Muscle of arm (tissue), 14 donors: ENCODE measurements at places on chromosomes 6 and 20.

DNA sequence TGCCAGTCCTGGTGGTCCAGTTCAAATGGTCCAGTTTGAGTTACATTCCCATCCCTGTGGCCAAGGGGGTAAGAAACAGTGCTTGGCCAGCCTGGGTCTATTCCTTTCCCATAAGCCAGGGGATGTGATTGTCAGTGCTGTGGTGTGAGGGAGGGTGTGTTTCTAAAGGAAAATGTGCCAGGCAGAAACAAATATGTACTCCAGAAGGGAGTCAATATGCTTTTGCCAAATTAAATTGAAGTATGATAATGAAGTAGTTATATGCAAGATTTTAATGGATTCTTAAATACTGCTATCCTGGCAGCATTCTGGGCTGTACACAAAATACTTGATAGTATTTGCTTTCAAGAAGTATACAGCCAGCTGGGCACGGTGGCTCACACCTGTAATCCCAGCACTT lies 16.6 kb upstream of the PAQR8 start:
- no peak for DNase-seq

DNA sequence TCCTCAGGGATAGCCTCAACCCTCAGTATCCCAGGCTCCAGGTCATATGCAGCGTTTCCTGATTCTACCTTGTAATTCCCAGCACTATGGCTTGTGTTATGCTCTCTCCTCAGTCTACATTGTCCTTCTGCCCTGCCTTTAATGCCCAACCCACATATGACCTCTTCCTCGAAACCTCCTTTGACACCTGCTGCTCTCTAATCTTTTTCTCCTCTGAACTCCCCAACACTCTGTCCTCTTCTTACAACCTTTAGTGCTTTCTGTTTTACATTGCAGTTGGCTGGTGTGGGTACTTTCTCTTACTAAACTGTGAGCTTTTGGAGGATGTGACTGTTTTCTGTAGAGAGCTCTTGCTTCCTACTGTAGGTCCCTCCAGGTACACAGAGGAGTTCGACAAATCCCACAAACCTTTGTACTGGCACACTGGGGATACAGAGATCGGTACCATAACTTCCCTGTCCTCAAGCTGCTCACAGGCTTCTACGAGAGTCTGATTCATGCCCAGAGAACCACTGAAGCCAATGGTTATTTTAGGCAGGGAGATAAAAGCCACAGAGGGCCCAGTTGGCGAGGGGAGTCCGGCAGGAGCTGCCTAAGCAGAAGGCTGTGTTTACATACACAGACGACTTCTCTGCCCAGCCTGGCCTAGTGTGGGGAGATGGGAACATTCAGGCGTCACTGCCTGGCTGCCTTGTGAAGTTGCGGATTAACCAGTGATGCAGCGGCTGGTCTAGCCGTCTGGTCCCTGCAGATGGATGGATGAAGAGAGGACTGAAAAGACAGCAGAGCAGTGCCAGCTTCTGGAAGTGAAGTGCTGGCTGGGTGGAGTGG lies 8.4 kb upstream of the EPB41L1 start:
- DNase-seq: no peak

DNA sequence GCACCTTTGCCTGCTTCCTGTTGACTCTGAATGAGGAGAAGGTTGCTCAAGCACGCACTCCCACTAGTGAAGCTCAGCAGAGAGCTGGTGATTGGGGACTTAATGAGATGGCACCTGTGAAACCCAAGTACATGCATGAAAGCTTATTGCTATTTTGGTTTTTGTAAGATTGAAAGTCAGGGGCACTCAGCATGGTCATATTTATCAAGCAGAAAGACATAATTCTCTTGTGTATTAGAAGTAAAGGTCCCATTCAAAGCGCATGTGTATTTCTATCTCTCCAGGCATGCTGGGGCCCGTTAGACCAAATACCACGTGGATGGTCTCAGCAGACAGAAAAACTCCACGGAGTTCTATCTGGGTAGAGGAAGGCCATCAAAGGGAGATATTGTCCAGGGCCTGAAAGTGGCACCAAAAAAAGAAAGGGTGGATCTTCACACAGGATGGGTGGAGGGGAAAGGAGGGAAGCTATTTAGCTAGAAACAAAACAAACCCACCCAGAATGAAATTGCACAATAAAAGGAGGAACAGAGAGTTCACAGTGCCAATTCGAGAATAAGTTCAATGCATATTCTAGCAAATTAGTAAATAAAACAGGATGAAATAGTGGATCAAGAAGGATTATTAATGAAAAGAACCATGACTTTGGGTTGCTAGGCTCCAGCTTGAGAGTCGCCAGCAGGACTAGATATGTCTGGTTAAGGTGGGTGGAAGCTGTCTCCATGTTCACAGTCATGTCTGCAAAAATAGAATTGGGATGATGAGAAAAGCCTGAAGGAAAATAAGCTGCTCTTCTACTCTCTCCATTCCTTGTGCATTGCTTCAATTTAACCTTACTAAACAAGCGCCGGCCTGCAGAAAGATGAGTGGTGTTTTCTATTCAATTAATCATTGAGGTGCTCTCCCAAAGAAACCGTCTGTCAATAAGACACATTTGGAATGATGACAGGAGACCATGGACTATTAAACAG lies 224.9 kb upstream of the DTNBP1 start:
- no peak for DNase-seq

GRCh38 chr20:22789676-22790075 lies 205.3 kb upstream of the FOXA2 start:
- peak; percentile 45 for DNase-seq

DNA sequence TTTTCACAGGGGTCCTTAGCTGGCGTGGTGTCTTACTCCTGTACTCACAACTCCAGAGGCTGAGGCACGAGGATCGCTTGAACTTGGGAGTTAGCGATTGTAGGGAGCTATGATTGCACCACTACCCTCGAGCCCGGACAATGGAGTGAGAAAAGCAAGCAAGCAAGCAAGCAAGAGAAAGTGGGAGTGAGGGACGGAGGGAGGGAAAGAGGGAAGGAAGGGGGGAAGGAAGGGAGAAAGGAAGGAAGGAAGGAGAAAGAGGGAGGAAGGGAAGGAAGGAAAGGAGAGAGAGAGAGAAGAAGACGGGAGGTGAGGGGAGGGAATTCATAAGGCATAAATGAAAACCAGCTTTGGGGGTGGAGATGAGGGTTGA lies 120.5 kb downstream of the TRIM27 start:
- DNase-seq: no peak

DNA sequence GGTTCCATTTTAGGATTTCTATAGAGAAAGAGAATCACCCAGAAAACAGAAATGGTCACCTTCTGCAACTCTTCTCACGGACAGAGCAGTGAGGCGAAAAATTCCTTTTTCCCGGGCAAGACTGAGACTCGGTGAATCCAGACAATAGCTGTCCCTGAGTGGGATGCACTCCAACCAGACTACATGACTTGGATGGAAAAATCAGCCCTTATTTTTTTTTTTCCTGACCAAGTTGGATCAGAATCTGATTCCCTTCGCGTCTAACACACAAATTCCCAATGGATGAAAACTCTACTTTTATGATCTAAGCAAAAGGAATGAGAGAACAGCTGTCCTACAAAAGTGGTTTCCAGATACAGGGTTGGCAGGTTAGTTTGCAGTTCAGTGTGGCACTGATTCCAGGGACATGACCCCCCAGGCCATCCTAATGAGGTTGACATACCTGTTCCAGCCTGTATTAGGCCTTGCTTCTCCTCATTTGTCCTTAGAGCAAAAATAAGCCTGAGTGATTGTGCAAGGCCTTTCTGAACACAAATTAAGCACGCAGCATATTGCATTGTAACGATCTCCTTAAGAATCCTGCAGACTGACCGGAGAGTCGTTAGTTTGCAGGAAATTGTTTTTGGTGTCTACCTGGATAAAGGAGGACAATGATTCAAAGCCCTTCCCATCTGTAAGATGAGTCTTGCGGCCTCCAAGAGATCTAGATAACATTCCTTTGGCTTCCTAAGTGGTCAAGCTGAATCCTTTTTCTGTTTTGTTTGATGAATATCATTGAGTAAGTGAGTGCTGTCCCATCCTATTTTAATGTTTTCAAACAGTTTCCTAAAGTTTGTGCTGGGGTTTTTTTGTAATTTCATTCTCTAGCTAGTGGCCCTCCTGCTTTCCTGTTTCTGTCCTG lies 1.5 kb upstream of the NEDD9 start:
- DNase-seq: peak; percentile 59

- no peak for DNase-seq
Measured at GRCh38 chr6:13354331-13355042, 26.1 kb upstream of the TBC1D7 start.

DNA sequence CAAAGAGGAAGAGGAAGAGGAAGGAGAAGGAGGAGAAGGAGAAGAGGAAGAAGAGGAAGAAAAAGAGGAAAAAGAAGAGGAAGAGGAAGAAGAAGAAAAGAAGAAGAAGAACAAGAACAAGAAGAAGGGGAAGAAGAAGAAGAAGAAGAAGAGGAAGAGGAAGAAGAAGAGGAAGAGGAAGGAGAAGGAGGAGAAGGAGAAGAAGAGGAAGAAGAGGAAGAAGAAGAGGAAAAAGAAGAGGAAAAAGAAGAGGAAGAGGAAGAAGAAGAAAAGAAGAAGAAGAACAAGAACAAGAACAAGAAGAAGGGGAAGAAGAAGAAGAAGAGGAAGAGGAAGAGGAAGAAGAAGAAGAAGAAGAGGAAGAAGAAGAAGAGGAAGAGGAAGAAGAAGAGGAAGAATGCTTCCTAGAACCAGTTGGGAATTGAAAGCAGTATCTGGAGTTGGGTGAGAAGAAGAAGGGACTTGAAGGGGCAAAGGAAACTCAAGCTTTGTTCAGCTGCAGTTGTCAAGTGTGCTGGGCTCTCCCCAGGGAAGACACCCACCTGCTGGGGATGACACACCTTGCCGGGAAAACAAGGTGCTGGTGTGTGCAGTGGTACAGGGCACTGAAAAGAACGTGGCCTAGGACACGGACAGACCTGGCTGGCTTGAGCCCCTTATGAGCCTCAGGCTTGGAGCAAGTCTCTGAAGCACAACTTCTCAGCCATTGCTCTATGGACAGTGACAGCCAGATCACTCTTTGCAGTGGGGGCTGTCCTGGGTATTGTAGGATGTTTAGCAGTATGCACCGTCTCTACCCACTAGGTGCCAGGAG lies 30.1 kb upstream of the ARFGEF2 start:
- DNase-seq: no peak

GRCh38 chr6:147615659-147616456 lies 107.4 kb downstream of the SAMD5 start:
- no peak for DNase-seq

DNA sequence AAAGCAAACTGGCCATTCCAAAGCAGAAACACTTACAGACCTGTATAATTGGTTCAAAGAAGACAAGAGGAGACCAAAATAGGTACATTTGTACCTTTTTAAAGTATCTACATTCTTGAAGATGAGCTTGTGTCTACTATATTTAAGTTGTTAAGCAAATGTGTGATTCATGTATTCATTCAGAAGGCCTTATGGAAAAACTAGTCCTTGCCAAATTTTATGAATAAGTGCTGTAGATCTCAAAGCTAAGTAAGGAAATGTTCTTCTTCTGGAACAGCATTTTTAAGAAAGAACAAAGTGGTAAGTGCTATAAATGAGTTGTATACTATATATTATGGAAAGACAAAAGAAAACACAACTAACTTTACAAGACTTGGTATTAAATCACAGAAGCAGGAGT lies 22.2 kb upstream of the HEY2 start:
- no peak for DNase-seq
